ENCODE measurements at places on chromosomes 12 and 14. TPM values are rescaled to one million over a fixed set of nuclear protein-coding genes. Genes with fewer than 3 reads are reported as not detected.
A peak's percentile ranks its signal among the peaks of the same experiment; 100 is the strongest.

DCTN2 gene
- total RNA-seq: 88.3 TPM

- H3K4me1 ChIP-seq: no peaks in the 10 kb centered on the region
- no peaks in the 10 kb centered on the region for H3K36me3 ChIP-seq
- H3K4me3 ChIP-seq: no peak overlapping the region
- no peak for DNase-seq
- peaks cover 10% of the 10 kb centered on the region for H3K27me3 ChIP-seq
Measured at GRCh38 chr12:52724384-52724783, 21.1 kb upstream of the KRT77 start.

DNA sequence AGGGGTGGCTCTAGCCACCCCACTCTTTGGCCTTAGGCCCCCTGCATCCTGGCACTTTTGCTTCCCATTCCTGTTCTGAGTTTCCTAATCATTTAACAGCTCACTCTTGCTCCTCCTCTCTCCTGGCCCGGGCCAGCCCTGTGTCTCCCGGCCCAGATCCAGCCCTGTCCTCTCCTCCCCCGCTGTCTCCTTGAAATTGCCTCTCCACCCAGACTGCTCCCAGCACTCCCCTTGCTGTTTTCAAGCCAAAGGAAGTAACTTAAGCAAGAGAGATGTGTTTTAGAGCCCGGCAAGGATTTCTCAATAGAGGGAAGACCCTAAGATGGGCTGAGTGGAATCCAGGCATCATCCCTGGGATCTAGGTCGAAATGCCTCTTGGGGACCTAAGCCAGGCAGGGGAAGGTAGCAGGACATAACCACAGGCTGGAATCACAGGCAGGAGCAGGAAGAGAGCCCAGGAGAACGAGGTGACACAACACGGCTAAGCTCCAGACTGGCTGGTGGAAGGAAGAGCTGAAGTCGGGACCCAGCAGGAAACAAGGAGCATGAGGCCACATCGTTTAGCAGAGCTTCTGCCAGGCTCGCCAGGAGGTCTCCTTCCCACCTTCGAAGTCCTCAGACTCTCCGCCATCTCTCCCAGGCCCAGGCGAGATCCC is 2.0 kb upstream of the LRP1-AS start:
- peaks cover 46% of the 10 kb centered on the region for H3K36me3 ChIP-seq
- peak overlapping the region; percentile 75 for H3K27ac ChIP-seq

GRCh38 chr12:120887253-120888043 is 16.7 kb downstream of the SPPL3 start:
- no peaks in the 10 kb centered on the region for H3K27me3 ChIP-seq
- no peaks in the 10 kb centered on the region for H3K36me3 ChIP-seq
- H3K27ac ChIP-seq: no peak overlapping the region
- no peak for DNase-seq
- H3K4me3 ChIP-seq: no peak overlapping the region

- DNase-seq: no peak
- H3K4me1 ChIP-seq: no peaks in the 10 kb centered on the region
- H3K27ac ChIP-seq: no peak overlapping the region
Measured at GRCh38 chr14:73372529-73372928, 85.8 kb downstream of the NUMB start.
